Naive thymus-derived CD8-positive, alpha-beta T cell (primary cell): ENCODE measurements at places on chromosomes 11 and 22.
A peak's percentile ranks its signal among the peaks of the same experiment; 100 is the strongest.

DNA sequence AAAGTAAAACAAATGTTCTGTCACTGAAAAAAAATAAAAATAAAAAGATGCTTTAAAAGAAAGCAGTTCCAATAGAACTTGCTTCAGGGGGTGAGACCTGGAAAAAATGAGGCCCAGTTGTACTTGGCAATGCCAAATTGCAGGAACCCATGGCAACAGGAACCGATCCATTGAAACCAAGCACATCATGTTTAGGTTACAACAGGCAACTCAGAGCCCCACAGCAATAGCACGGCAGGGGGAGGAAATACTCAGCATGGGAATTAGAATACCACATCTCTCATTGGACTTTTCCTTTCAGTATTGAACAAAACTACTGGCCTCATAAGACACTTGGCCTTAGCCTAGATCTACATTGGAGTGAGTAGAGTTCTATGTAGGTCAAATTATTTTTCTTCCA, 84.3 kb downstream of the MSANTD4 start:
- no peak overlapping the region for H3K4me3 ChIP-seq
- no peaks in the 10 kb centered on the region for H3K4me1 ChIP-seq
- no peak for DNase-seq
- H3K36me3 ChIP-seq, result no peaks in the 10 kb centered on the region
- H3K27ac ChIP-seq, result no peak overlapping the region

GRCh38 chr11:70365544-70365927, 32.8 kb upstream of the CTTN start:
- no peak overlapping the region for H3K27ac ChIP-seq
- H3K36me3 ChIP-seq, result peaks cover 7% of the 10 kb centered on the region
- DNase-seq, result no peak

DNA sequence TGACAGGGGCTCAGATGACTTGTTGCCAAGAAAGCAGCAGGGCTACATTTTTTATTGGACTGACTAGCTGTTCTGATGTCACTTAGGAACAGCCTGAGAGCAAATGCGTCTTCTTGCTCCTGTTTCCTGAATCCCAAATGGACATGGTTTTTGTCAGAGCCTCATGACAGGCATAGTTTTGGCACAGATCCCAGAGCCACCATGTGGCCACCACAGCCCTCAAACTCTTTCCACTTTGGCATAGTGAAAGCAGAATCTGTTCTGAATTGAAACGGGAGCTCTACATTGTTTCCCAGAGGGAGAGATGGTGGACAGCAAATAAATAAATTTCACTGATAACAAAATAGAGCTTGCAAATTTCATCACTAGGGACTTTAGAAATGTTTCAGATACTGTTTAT, 222.2 kb downstream of the C11orf87 start:
- H3K4me1 ChIP-seq, result no peaks in the 10 kb centered on the region
- DNase-seq, result no peak
- no peaks in the 10 kb centered on the region for H3K36me3 ChIP-seq
- no peak overlapping the region for H3K27ac ChIP-seq
- no peak overlapping the region for H3K4me3 ChIP-seq

GRCh38 chr22:31496735-31497146, 405 bp downstream of the SFI1 start:
- peak overlapping the region; percentile 98 for H3K4me3 ChIP-seq
- H3K4me1 ChIP-seq, result peaks cover 54% of the 10 kb centered on the region
- H3K27ac ChIP-seq, result peak overlapping the region; percentile 97

DNA sequence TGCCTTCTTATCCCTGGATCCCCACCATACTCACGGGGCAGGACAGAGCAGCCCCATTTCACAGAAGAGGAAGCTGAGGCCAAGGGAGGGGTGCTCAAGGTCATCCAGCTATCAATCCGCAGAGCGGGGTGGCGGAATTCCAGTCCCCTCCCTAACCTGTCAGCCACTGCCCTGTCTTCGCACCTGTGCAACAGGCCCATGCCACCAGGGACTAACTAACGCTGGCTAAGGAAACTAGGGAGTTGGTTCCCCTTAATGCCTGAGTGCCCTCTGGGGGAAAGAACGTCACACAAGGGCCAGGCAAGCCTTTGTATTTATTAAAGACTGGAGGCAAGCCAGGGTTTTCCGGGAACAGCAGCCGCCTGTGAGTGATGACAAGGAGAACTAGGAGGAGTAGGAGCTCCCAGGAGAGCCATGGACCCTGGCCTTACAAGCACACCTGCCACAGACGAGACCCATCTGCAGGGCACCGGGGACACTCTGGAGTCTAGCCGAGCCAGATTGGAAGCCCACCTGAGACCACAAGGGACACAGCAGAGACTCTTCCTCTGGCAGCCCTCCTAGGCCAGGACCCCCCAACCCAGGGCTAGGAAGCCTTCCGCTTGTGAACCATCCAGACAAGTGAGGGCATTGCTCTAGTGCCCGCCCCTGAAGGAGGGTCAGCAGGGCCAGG, 64.4 kb downstream of the MYH9 start:
- no peak overlapping the region for H3K27ac ChIP-seq
- H3K36me3 ChIP-seq, result peaks cover 90% of the 10 kb centered on the region
- H3K4me3 ChIP-seq, result no peak overlapping the region
- DNase-seq, result no peak

DNA sequence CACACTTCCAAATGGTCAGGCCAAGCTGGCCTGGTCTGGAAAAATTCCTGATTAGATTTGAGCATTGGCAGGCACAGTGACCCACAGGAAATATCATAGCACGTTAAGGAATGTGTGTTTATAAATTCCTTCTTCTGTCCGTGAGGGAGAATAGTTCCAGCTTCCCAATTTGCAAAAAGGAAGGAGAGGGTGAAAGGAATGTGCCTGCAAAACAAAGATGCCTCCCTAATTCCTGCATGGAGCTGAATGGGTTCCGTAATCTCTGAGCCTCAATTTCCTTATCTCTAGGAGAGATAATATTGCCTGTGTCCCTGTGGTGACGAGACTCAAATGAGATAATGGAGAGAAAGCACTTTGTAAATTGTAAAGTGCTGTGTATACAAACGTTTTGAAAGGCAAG, 105.1 kb downstream of the FEZ1 start:
- H3K4me3 ChIP-seq, result no peak overlapping the region
- H3K27me3 ChIP-seq, result peaks cover 10% of the 10 kb centered on the region
- no peak overlapping the region for H3K27ac ChIP-seq
- H3K36me3 ChIP-seq, result no peaks in the 10 kb centered on the region
- peaks cover 2% of the 10 kb centered on the region for H3K4me1 ChIP-seq
- no peak for DNase-seq

DNA sequence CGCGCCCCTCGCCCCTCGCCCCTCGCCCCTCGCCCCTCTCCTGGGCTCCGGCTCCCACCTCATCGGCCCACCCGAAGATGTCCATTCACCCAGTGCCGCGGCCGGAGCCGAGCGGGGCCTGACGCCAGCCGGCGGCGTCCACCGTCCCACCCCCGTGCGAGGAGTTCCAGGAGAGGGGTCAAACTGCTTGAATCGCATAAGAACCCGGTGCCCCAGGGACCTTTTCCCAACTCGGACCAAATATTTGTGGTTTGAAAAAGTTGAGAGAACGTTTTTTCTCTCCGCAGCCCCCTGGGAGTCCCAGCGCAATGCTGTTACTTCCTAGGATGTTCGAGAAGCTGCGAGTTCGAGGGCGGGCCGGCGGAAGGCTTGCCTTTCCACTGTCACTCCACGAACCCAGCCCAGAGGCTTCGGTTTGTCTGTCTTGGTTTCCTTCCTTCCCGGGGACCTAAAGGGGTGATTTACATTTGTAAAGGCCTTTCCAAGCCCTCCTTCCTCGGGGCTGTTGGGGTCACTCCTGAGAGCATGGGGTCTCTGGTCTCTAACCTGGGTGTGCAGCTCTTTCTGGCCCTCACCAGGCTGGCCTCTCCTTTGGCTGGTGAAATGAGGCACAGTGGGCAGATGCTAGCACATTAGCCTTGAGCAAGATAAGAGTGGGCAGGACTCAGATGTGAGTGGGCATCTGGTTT, 38.0 kb downstream of the ETS1 start:
- no peaks in the 10 kb centered on the region for H3K27me3 ChIP-seq
- H3K4me1 ChIP-seq, result peaks cover 58% of the 10 kb centered on the region
- peak overlapping the region; percentile 81 for H3K4me3 ChIP-seq
- H3K36me3 ChIP-seq, result no peaks in the 10 kb centered on the region

GRCh38 chr11:125925247-125925740, 20.6 kb upstream of the VSIG10L2 start:
- no peaks in the 10 kb centered on the region for H3K36me3 ChIP-seq
- H3K27ac ChIP-seq, result no peak overlapping the region
- H3K4me3 ChIP-seq, result no peak overlapping the region
- H3K4me1 ChIP-seq, result peaks cover 3% of the 10 kb centered on the region
- DNase-seq, result no peak
- H3K27me3 ChIP-seq, result peaks cover 22% of the 10 kb centered on the region

DNA sequence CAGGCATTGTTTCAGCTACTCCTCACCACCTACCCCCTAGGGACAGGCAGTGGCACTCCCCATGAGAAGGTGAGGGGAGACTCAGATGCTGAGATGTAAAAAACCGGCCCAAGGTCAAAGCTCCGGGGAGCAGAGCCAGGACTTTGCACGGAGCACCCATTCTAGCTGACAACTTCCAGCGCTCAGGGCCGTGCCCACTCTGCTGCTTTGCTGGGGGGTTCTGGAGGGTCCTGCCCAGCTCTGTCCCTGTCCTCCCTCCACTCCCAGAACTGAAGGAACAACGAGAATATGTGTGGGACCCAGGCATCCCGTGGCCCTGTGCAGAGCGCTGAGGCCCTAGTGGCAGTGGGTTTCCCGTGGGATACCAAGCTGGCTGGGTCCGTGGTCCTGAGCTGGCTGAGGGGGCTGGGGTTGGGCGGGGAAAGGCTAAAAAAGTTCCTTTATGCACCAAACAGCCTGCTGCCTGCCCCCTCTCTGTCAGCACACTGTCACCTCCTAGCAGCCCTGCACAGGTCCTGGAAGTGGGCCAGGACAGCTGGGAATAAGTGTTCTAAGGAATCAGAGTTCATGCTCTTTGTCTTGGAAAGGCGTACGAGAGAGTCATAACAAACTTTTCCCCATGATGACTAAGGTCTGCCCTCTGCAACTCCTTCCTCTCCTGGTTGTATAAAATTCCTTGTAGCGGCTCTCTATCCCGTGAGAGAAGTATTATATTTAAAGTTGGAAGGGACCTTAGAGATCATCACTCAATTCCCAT, 1.9 kb downstream of the MS4A10 start:
- no peaks in the 10 kb centered on the region for H3K4me1 ChIP-seq
- H3K4me3 ChIP-seq, result no peak overlapping the region
- no peak overlapping the region for H3K27ac ChIP-seq
- H3K27me3 ChIP-seq, result no peaks in the 10 kb centered on the region

- H3K4me3 ChIP-seq, result no peak overlapping the region
- peaks cover 3% of the 10 kb centered on the region for H3K4me1 ChIP-seq
- DNase-seq, result no peak
- H3K36me3 ChIP-seq, result no peaks in the 10 kb centered on the region
- H3K27ac ChIP-seq, result no peak overlapping the region
Observed at GRCh38 chr11:116707161-116707629, 65.6 kb downstream of the BUD13 start.

GRCh38 chr22:23246982-23247766, 66.9 kb downstream of the BCR start:
- no peak for DNase-seq
- no peaks in the 10 kb centered on the region for H3K27me3 ChIP-seq
- H3K4me1 ChIP-seq, result peaks cover 92% of the 10 kb centered on the region

DNA sequence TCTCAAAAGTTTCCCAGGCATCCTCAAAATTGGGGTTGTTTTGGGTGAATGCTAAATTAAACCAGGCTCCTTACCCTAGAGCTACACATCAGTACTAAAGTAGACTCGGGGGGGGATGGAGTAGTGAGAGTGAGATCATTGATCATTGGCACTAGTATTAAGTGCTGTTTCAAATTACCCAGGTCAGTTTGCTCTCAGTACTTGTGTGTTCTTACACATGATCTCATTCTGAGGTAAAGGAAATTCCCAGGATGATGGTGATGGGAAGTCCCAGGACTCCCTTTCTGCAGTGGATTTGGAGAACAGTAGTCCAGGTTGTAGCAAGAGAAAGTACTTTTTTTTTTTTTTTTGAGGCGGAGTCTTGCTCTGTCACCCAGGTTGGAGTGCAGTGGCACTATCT, 12.5 kb downstream of the RBM4 start:
- DNase-seq, result no peak
- H3K27ac ChIP-seq, result no peak overlapping the region
- H3K36me3 ChIP-seq, result peaks cover 32% of the 10 kb centered on the region
- H3K4me3 ChIP-seq, result no peak overlapping the region
